ENCODE measurements at places on chromosomes 2 and 18.

DNA sequence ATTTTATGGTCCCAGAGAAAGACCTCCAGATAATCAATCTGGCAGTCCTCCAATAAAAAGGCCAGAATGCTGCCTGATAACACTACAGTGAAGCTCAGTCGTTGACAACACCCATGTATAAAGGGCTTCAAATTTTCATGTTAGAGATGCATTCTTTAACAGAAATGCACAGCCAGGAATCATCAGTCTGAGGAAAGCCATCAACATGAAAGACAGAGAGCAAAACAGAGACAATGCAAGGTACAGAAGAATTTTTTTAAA lies 13.8 kb downstream of the BABAM2 start:
- no peak for DNase-seq

- no peak for DNase-seq
Observed at GRCh38 chr2:75503048-75503607, 57.6 kb downstream of the EVA1A start.

DNA sequence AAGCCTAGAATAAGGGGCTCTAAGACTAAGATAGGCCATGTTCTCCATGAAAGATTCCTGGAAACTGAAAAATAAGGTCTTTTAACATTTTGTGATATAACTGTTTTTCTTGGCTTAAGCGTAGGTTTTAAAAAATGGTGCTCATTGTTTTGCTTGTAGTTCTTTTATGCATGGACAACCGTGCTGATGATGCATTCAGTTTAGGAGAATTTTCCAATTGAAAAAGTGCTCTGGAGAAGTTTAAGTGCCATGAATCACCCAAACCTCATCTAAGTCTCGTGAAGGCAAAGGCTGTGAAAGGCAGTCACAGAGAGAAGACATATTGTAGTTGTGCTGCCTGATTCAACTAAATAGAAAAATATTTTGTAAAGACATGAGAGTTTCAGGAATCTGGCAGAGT lies 111.8 kb upstream of the GAREM1 start:
- DNase-seq, result no peak

DNA sequence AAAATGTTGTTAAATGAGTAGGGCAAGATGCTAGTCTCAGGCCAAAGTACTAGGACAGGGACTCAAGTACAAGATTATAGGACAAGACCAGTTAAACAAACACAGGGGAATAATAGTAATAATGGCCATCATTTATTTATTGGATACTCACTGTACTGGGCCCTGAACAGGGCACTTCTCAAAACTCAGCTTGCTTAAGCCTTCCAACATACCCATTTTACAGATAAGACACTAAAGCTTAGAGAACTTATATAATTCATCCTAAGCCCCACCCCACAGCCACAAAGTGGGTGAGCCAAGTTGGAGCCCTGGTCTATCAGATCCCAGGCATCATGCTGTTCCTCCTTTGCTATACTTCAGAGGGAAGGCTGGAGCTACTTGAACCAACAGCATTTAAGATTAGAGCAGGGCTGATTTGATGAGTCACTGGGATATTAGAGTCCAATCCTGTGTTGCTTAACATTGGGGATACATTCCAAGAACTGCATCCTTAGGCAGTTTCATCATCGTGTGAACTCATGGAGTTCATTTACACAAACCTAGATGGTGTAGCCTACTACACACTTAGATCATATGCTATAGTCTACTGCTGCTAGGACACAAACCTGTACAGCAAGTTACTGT lies 153.6 kb downstream of the MTCL1 start:
- no peak for DNase-seq

- no peak for DNase-seq
Observed at GRCh38 chr18:37577051-37577611, 11.5 kb upstream of the CELF4 start.

- no peak for DNase-seq
Observed at GRCh38 chr2:64937687-64938491, 51.3 kb upstream of the SLC1A4 start.
